ENCODE measurements at places on chromosomes 1 and 21.

GRCh38 chr1:14516974-14517840 is 81.3 kb upstream of the KAZN start:
- DNase-seq = no peak

- no peak for DNase-seq
Measured at GRCh38 chr1:220979371-220979770, 100.1 kb downstream of the HLX start.

DNA sequence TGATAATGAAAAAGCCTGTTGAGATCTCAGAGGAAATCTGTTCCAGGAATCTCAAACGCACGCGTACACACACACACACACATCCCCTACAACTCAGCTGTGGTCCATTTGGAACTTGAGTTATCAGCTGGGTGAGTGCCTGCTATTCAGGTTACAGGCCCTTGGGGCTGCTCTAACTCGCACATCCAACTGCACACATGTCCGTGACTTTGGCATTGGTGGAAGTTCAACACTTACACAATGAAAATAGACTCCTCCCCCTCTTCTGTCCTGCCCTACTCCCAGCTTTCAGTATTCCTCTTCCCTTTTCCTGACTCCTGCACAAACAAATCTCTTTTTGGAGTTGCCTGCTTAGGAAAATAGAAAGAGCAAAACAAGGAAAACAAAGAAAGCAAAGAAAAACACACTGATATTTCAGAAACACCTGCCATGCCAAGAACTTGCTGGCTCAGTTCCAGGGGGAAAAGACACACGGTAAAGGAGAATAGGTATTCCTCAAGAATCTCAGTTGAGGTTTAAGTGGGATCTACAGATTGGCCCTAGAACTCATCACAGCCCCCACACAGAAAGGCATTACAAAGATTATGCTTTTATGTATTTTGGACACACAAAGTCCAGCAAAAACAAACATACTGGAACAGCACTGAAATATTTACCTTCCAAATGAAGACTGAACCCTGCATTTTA is 140.9 kb downstream of the TGFBR3 start:
- no peak for DNase-seq

GRCh38 chr1:101497881-101498559 is 261.2 kb downstream of the S1PR1 start:
- DNase-seq = no peak

- no peak for DNase-seq
Measured at GRCh38 chr1:55522353-55522903, 307.3 kb upstream of the USP24 start.

DNA sequence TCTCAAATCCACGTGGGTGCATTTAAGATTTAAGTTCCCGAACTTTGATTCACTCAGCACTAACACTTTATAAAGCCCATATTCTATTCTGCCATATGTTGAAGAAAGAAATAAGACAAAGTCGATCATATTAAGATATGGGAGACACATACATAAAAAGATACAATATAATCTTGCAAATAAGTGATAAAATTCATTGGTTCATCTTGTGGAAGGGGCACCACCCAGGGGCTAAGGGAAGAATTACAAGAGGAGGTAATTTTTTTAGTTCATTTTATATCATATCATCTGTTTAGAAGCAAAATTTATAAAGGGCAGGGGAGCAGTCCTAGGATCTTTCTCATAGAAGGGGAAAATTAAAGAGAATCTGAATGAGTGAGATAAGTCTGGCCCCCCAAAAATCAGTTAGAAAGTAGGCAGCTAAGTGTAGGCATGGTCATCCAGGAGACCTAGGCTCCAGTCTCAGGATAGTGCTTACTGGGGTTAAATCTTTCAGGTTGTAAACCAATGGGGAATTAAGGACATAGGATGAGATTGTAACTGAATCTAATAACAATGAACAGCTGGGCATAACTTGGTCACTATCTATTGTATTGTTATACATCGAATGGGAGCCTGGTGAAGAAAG is 124.2 kb upstream of the L1TD1 start:
- DNase-seq = no peak

All from effector memory CD4-positive, alpha-beta T cell (primary cell).